ENCODE measurements at places on chromosomes 11 and 22.

- no peak for DNase-seq
Observed at GRCh38 chr22:47036936-47037485, 274.6 kb downstream of the TBC1D22A start.

GRCh38 chr11:3837793-3838192 is 3.0 kb downstream of the RHOG start:
- peak; percentile 46 for DNase-seq

GRCh38 chr22:45585437-45585755 is 82.7 kb downstream of the FBLN1 start:
- peak; percentile 73 for DNase-seq

DNA sequence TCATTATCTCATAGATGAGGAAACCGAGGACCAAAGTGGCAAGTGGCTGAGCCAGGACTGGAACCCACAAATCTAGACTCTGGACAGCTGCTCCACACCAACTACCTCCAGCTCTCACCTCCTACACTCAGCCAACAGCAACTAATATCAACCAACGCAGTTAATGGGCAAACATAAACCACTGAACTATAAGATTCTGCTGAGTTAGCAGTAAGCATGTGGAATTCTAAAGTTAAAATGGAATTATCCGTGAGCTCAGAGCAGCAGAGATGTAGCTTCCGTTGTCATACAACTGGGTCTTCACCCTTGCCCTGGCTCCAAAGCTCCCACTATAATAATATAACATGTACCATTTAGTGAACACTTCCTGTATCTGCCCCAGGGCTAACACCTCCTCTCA is 27.1 kb downstream of the FAM227A start:
- no peak for DNase-seq

GRCh38 chr22:44026630-44027511 is 2.8 kb downstream of the PARVB start:
- DNase-seq: peak; percentile 61

- peak; percentile 15 for DNase-seq
Observed at GRCh38 chr11:95829580-95830259, 39.4 kb downstream of the CEP57 start.

DNA sequence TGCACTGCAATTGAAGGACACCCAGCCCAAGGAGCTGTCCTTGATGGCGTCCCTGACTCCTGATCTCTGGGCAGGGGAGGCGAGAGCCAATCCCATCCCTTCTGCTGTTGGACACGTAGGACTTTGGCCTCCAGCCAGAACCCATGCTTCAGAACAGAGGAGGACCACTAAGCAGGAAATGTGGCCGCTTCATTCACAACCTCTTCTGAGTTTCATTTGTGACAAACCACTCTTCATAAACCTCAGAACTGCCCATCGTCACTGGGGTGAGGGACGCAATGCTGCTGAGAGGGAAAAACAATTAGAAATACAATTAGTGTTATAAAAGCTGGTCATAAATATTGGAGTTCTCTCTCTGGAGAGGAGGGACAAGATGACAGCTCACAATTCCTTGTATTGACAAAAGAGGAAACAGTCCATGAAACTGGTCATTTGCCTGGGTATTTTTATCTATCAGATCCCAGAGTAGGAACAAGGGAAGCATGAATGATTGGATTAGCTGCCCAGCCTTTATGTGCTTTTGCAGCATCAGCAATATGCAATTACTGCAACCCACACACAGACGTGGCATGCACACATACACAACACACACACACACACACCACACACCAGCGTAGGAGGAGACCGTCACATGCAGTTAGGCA is 216.5 kb upstream of the CADM1 start:
- DNase-seq: no peak

DNA sequence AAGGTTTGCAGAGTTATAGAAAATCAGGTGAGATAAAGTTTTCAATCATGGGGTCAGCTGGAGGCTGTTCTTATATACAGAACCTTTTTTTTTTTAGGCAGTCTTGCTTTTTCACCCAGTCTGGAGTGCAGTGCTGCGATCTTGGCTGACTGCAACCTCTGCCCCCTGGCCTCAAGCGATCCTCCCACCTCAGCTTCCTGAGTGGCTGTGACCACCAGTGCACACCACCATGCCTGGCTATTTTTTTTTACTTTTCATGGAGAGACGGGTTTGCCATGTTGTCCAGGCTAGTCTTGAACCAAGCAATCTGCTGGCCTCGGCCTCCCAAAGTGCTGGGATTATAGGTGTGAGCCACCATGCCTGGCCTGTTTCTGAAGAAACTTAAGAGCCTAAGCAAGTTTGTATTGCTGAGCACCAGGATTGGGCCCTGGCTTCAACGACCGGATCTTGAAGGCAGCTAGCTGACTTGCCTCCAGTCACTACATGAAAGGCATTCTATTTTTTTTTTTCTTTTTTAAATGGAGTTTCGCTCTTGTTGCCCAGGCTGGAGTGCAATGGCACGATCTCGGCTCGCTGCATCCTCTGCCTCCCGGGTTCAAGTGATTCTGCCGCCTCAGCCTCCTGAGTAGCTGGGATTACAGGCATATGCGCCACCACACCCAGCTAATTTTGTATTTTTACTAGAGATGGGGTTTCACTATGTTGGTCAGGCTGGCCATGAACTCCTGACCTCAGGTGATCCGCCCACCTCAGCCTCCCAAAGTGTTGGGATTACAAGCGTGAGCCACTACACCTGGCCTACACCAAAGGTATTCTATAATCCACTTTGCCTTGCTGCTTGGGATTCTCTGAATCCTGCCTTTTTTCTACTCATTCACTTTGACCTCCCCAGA is 7.6 kb downstream of the XBP1 start:
- no peak for DNase-seq

DNA sequence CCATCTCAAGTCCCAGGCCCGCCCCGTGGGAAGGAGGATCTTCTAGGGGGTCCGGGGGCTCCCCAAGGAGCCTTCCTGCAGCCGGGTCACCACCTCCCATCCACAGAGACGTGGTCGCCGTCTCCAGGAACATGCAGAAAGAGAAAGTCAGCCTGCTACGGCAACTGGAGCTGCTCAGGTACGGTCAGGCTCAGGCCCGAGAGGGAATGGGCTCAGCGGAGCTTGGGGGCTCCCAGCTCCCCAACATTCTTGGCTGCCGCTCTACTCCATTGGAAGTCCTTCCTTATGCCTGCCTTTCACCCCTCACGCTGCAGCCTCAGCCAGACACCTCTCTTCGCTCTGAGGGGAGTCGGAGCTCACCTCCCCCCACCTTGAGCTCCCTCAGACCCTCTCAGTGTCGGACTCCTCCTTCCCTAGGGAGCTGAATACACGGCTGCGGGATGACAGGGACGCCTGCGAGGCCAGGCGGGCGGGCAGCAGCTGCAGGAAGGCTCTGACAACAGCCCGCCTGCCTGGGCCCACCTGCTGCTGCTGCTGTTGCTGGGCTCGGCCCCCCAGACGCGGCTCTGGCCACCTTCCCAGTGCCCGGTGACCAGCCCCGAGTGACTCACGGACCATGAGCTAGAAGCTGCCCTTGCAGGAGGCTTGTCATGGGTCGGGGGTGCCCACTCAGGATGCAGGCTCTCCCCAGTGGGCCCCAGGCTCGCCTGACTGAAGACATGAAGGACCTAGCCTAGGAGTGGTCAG is 1.5 kb upstream of the CD151 start:
- DNase-seq: no peak

DNA sequence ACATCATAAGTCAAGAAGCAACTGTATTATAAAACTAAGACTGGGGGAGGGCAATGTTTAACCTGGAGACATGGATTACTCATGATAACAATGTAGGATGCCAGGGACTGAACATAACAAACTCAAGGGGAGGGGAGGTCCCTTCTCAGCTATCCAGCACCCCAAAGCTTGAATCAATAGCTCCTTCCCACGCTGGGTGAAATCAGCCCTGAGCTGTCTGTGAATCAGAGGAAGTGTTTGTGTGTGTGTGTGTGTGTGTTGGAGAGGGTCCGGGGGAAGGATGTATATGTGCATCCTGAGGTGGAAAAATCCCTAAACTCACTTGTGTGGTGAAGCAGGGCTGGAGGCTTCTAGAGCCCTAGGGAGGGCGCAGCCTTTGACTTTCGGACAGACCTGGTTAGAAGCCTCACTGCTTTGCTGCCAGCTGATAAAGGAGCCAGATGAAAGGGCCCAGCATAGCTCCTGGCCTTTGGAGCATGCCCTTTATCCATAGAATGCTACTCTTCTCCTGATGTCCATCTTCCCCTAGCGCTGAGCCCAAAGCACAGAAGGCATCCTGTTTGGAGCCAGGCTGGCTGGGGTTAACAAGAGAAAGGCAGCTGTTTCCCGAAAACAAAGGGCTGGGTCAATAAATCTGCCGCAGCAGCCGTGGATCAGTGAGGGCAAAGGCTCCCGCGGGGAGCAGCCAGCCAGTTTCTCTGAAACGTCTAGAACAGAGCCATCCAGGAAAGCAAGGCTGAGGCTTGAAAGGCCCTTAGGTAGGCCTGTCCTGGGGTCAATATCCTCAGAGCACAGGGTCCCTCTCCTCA is 35.8 kb downstream of the TNKS1BP1 start:
- DNase-seq: peak; percentile 85

- peak; percentile 56 for DNase-seq
Observed at GRCh38 chr11:132177106-132177505, 806.7 kb downstream of the NTM start.

DNA sequence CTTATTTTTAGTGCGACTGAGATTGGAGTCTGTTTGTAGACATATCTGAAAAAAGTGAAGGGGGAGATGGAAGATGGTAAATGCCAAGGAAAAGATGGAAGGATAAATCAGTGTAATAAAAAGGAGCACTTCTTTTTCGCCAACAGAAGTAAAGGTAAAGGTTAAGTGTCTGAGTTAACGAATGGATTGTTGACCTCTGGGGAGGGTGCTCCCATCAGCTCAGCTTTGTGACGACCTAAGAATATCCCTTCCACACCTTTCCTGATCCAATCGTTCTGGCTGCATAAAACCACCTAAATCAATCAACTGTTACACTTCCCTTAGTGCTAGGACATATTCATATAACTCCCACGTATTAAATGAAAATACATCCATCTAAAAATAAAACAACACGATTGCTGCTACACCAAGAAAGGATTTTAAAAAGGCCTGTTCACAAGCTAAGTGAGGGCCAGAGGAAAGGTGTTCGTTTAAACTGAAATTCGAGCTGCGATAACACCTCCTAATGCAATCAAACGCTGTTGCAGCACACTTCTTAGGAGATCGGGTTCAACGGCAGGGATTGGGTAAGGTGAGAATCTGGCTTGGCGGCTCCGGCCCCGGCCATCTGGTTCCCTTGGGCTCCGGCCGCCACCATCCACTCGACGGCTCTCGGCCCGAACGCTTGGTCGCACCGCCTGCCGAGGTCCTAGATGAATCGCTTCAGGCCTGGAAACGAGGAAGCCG is 658 bp downstream of the C11orf71 start:
- no peak for DNase-seq

GRCh38 chr11:1307998-1308742 is 1.3 kb downstream of the TOLLIP start:
- peak; percentile 33 for DNase-seq

DNA sequence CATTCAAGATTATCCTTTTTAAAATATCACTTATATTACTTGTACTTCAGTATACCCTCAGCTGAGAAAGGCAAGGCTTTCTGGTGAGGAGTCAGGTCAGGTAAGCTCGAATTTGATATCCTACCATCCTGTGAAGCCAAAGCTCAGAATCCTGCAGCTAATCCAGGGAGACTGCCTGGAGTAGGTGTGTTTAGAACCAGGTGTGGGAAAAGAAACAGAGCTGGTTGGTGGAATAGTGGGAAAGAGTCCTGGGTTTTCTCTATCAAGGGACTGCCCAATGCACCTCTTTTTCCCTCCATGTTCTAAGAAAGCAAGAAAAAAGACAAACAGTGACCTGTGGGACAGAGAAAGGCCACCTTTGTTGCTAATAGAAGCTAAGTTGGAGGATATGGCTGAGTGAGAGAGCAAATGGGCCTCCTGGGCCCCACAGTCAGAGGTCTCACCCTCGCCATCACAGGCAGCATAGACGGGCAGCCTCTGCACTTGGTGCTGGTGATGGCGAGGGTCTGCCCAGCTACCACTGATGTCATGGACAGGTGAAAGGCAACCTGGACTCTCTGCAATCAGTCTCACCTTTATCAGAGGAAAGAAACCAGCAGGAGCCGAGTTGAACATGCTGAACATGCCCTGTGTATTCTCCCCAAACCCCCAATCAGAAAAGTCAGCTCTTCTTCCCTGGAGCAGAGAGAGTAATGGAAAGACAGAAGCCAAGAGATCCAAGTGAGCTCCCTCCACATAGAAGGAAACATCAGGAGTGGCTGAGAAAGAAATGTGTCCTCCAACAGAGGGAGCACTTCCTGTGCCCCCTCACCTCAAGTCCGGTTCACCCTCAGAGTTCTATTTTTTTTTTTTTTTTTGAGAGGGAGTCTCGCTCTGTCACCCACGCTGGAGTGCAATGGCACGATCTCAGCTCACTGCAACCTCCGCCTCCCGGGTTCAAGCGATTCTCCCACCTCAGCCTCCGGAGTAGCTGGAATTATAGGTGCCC is 491.3 kb downstream of the BUD13 start:
- DNase-seq: no peak

GRCh38 chr11:10930972-10931760 is 73.3 kb upstream of the ZBED5 start:
- peak; percentile 76 for DNase-seq

DNA sequence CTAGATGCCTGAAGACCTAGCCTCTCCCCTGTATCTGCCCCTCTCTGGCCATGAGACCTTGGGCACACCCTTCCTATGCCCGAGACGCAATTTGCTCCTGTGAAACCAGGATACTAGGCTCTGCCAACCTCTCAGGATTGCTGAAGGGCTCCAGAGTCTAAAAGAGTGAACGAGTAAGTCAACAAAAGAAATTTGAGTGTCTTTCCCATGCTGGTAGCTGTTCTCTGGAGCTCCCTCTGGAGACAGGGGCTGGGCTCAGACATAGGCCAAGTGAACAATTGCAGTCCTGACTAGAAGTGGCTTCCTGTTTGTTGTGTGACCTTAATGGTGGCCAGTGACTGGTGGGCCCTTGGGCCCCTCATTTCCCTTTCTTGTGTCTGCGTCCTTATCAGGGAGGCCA is 189.0 kb upstream of the NARS2 start:
- no peak for DNase-seq

- peak; percentile 91 for DNase-seq
Observed at GRCh38 chr11:118622376-118623268, 15.2 kb downstream of the PHLDB1 start.

DNA sequence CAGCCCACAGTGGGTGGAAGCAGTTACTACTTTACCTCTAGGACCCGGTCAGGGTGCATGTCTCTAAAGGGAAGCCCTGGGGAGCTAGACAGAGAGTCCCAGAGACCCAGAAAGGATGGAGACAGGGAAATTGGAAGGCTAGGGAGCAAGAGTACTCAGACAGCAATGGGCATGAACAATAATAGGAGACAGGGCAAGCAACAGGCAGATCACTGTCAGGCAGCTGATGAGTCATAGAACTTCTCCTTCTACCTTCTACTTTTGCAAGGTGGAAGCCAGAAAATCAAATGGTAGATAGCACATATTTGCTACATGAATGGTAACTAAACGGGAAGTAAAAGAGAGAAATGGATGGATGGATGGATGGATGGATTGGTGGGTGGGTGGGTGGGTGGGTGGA is 19.6 kb downstream of the CD5 start:
- no peak for DNase-seq
